ENCODE measurements at places on chromosomes 5 and 9. TPM values are rescaled to one million over a fixed set of nuclear protein-coding genes. Genes with fewer than 3 reads are reported as not detected.

Gene FBXL7
- 26.2 TPM for total RNA-seq

Gene NUDT2
- 23.0 TPM for total RNA-seq

GRCh38 chr5:58260243-58260642 lies 199.6 kb downstream of the PLK2 start:
- no peak for DNase-seq

DNA sequence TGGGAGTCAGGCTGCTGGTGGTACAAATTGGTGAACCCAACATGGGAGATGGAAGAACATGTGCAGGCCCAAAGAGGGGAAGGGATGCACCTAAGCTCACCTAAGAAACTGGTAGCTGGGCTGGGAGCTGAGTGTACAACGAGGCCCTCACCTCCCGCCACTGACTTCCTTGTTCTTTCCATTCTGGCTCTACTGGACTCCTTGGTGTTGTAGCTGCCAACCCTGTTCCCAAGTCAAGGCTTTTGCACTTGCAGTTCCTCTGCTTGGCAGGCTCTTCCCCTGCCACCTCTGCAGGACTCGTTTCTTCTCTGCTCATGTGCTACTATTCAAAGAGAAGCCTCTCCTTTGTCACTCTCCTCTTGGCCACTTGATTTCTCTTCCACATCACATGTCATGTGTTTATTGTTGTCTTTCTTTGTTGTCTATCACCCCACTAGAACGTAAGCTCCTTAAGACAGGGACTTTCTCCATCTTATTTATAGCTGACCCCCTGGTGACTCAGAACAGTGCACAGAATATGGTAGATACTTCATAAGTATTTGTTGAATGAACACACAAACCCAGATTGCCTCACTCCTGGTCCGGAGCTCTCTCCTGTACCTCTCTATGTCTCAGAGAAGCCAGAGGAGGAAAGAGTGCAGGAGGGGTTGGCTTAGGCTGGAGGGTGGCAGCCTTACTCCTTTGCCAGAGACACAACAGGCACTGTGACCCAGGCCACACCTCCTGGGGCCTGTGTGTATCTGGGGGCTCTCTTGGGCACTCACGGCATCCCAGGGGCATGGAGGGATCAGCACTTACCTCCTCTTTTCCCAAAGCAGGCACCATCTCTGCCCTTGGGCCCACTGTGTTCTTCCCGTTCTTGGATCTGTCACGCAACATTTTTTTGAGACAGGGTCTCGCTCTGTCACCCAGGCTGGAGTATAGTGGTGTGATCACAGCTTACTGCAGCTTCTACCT lies 5.2 kb upstream of the SPINK4 start:
- no peak for DNase-seq

Gene BTNL3
- total RNA-seq = not detected

Gene PLEKHG4B
- 0.03 TPM for total RNA-seq

Gene LHFPL2
- 7.9 TPM for total RNA-seq

GRCh38 chr9:77521091-77521490 lies 127.0 kb downstream of the GNA14 start:
- no peak for DNase-seq

DNA sequence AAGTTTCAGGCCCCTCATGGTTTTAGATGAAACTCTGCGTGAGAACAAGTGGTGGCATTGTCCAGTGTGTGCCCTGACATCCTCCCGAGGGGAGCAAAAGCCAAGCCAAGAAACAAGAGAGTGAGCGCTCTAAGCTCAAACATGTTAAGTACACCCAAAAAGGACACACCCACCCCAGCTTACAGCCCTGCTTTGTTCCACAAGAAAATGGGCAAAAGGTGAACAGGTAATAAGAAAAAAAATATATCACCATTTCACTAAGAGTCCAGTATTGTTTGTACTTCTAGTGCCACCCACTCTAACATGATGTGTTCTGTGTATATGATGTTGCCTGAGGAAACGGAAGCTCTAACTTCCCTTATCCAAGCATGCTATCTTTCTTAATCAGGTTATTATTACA lies 278.2 kb downstream of the SLIT3 start:
- DNase-seq = no peak

Gene ZNF454
- 1.7 TPM for total RNA-seq

Gene FOXD4L3
- not detected for total RNA-seq

DNA sequence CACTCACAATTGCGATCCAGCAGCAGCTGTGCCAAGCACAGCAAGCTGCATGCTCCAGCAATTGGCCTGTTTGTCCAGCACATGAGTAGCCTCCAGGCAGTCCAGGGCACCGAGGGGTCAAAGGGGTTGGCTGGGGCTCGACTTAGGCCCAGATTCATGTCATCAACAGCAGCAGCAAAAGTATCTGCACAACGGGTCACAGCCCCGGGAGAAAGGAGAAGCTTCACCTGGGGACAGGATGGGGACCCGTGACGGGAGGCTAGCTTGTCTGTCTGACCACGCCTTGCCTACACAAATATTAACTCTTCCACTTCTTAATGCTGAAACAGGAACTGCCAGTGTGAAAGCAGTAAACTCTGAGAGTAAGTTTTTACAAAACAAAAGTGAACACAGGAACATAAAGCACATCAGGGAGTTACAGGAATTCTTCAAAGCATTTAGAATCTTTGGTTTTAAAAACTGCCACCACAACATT lies 191.2 kb downstream of the PIK3R1 start:
- no peak for DNase-seq

- DNase-seq = no peak
Observed at GRCh38 chr5:79842991-79843390, 148.1 kb downstream of the MTX3 start.

- no peak for DNase-seq
Observed at GRCh38 chr5:154995679-154996078, 17.9 kb upstream of the KIF4B start.
